ENCODE measurements at places on chromosomes 2 and 18. TPM values are rescaled to one million over a fixed set of nuclear protein-coding genes. Genes with fewer than 3 reads are reported as not detected.

Gene PSD4
- total RNA-seq, result 48.2 TPM

Gene ANKRD44
- total RNA-seq, result 1.3 TPM

Gene OTOS
- not detected for total RNA-seq

Gene LIPG
- total RNA-seq, result 40.8 TPM

Gene GPR55
- total RNA-seq, result not detected

Gene ASNSD1
- total RNA-seq, result 19.3 TPM

Data from airway epithelial cell (primary cell).